ENCODE measurements at places on chromosomes 5 and 9. TPM values are rescaled to one million over a fixed set of nuclear protein-coding genes. Genes with fewer than 3 reads are reported as not detected.

GRCh38 chr5:158159621-158160020 is 300.7 kb upstream of the CLINT1 start:
- DNase-seq, result no peak

GRCh38 chr5:62942384-62942783 is 363.8 kb downstream of the LRRC70 start:
- no peak for DNase-seq

GRCh38 chr5:164818445-164818844 is 1313.0 kb downstream of the MAT2B start:
- DNase-seq, result no peak

The LTC4S gene
- 6.7 TPM for polyA plus RNA-seq

The CERCAM gene
- polyA plus RNA-seq, result 42.9 TPM
